Head of caudate nucleus (tissue), 42 donors: ENCODE measurements at places on chromosomes 12 and 14.

DNA sequence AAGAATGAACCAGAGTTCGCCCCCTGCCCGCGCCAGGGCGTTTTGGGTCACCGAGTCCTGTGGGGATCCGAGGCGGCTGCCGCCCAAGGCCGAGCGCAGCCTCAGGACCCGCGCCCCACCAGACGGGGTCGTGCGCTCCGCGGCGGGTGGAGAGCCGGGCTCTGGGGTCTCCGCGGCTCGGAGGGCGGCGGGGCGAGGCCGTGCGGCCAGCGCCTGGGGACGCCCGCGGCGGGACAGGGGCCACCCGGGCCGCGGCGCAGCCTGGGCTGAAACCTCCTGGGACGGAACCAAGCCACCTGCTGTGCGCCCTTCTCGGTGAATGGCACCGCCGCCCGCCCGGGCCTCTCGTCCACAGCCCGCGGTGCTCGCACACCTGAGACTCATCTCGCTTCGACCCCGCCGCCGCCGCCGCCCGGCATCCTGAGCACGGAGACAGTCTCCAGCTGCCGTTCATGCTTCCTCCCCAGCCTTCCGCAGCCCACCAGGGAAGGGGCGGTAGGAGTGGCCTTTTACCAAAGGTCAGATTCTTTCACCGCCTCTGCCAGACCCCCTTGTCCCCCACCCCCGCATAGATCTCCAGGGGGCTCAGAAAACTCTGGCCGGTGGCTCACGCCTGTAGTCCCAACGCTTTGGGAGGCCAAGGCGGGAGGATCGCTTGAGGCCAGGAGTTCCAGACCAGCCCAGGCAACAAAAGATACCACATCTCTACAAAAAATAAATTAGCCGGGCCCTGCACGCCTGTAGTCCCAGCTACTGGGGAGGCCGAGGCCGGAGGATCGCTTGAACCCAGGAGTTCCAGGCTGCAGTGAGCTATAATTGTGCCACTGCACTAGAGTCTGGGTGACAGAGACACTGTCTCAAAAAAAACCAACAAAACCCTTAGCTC lies 901 bp downstream of the B3GNT4 start:
- DNase-seq, result no peak

DNA sequence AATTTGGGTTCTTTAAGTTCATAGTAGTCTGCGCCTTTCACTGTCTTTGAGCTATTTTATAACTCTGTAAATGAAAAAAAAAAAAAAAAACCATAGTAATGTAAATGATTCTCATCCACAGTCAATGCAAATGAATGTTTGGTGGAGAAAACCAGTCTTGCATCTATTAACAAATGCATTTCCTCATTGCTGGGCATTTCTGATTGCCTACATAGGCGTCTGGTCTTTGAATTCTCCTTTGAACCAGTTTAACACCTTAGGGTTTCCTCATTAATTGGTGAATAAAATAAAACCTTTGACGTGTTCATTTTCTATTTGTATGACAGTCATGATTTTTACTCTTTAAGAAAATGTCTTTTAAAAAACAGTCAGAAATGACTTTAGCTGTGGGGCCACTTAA lies 114.8 kb downstream of the C12orf75 start:
- DNase-seq, result no peak

DNA sequence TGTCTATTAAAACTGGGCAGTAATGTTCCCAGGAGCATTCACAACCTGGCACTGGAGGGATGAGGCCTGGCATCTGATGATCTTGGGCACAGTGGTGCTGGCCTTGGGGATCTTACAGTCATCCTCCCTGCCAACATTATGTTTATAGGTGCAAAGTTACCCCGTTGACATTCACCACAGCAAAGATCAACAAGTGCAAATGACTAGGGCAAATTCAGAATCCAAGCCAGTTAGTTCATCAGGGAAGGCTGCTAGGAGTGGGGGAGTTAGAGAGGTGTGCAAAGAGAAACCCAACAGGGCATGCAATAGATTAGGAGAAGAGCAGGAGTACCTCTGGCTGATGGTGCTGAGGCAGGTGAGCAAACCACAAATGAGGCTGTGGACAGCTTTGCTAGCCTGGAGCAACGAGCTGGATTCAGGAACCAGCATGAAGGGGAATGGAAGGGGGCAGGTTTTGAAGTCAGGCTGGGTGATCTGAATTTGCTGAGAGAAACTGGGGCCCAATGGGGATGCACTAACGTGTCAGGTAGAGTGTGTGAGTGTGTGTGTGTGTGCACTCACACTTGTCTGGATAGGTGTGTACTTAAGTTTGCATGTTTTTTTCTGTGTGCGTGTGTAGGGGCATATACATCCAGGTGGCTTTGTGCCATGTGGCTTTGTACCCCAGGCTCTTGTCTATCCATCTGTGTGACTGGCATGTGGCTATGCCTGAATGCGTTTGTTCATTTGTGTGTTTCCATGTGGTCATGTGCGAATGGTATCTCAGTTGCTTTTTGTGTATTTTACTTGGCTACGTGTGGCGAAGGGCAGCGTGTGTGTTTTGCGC lies 1.6 kb downstream of the CISTR start:
- no peak for DNase-seq

- no peak for DNase-seq
These were observed 35.7 kb downstream of the RAD9B start for GRCh38 chr12:110537605-110538409.

GRCh38 chr12:123928897-123929296 lies 43.7 kb downstream of the CCDC92 start:
- no peak for DNase-seq

- DNase-seq, result no peak
These were observed 166.7 kb downstream of the TMTC3 start for GRCh38 chr12:88308825-88309224.

DNA sequence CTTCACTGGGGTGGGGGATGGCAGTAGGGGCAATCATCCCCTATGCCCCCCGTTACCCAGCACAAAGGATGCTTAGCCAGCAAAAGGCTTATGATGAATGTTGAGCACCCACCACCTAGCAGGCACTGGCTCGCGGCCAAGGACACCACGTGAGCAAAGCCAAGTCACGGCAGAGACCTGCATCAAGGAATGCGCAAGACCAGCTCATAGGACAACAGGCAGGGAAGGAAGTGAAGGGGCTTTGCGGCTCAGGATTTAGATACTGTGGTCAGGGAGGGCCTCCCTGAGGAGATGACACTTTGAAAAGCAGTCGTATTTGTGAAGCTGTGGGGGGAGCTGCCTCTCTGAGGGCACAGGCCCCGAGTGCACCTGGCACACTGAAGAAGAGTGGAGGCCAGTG lies 32.8 kb downstream of the SH2B3 start:
- DNase-seq, result peak; percentile 41

DNA sequence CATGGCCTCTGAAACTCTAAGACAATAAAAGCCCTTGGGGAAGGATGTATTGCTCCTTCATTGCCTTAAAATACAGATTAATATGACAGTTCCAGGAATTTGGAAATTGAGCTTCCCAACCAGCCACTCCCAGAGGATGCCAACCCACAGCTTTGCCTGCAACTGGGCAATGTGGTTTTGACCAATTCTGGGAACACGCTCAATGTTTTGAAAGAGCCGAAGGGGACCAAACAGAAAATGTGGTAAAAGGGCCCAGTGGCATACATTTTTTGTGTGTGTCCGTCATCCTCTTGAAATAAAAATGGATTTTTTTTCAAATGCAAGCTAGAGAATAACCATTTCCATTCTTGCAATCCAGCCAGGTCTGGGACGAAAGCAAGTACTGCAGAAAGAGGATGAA lies 88.3 kb upstream of the PLEKHG7 start:
- no peak for DNase-seq

DNA sequence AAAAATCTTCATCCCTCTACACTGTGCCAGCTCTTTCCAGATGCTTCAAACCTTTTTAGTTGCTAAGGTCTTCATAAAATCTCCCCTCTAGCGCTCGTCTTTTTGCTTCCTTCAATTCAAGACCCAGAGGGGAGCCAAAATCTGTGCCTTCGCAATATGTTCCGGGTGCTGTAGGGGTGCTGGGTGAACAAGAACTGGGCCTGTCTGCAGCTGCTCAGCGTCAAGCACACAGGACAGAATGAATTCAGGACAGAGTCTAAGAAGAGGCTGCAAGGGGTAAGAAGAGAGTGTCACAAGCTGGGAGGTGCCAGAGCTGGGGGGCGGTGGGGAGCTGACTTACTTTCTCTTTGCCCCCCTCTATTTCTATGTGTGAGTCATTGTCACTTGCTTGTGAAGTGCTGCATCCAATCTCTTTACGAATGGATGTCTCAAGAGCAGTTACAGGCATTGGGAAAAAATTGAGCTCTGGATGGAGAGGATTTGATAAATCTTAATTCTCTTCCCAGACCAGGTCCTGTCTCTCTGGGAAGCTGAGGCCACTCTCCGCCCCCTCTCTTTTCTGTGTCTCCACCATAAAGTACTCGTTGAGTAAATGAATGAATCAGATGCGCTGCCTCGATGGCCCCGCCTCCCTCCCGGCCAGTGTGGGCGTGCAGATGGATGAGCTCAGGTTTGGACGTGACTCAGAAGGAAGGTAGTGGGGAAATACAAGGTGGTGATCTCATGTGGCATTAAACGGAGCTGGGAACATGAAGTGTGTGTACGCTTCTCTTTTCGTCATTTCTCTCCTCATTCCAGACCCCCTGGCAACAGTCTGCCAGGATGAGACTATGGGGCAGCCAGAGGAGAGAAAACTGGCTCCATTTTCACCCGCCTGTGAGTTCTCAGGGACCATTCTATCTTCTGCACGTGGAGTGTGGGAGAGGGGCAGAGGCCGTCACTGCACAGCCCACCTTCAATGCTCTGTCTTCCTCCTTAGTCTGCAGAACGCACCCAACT lies 91.3 kb downstream of the TSPAN9 start:
- DNase-seq, result no peak

- DNase-seq, result no peak
These were observed 30.8 kb upstream of the PNMA1 start for GRCh38 chr14:73744874-73745529.

DNA sequence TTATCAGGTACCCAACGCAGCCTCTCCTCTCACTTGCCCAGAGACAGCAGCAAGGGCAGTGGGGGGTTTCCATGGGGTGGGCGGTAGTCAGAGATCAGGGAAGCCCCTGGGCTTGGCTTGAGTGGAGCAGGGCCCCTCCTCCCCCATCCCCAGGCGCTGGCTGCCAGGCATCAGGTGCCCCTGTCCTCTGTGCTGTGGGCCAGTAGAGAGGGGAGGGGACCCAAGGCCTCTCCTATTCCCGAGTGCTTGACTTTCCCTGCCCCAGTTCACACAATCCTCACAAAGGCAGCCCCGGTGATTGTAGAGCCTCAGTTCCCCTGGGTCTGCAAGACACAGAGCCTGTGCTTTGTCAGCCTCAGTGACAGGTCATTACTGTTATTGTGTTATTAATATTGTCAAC lies 57.7 kb downstream of the MVK start:
- no peak for DNase-seq

- DNase-seq, result no peak
These were observed 18.5 kb upstream of the ANO2 start for GRCh38 chr12:5963515-5963914.

- no peak for DNase-seq
These were observed 7.7 kb downstream of the CCND2 start for GRCh38 chr12:4281173-4281654.

DNA sequence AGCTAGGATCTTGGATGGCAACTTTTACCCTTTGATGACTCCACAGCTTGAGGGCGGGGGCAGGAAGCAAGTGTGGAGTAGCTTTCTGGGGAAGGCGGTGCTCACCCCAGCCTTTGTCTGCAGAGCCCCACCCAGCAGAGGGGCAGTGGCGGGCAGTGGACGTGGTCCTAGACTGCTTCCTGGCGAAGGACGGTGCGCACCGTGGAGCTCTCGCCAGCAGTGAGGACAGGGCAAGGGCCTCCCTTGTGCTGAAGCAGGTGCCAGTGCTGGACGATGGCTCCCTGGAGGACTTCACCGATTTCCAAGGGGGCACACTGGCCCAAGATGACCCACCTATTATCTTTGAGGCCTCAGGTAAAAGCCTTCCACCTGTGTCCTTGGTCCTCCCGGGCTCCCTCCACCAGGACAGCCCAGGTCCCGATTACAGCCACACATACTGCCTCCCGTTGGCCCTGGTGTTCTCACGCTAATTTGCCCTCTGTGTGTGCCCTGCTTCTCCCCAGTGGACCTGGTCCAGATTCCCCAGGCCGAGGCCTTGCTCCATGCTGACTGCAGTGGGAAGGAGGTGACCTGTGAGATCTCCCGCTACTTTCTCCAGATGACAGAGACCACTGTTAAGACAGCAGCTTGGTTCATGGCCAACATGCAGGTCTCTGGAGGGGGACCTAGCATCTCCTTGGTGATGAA lies 1.2 kb downstream of the TAPBPL start:
- no peak for DNase-seq

DNA sequence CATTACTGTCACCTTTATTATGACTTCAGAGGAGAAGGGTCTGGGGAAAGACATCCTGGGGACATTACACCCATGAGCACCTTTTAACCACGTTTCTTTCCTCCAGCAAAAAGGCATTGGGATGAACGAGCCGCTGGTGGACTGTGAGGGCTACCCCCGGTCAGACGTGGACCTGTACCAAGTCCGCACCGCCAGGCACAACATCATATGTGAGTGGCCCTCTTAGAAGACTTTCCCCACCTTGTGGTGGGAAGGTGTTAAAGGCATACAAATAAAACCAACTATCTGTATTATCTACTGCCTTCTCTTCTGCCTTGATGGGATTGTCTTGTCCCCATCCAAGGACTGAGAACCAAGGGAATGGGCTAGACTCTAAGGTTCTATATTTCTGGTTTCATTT lies 6.0 kb downstream of the PSMD9 start:
- DNase-seq, result no peak

- peak; percentile 32 for DNase-seq
These were observed 206.9 kb downstream of the TTC7B start for GRCh38 chr14:90609376-90609775.

DNA sequence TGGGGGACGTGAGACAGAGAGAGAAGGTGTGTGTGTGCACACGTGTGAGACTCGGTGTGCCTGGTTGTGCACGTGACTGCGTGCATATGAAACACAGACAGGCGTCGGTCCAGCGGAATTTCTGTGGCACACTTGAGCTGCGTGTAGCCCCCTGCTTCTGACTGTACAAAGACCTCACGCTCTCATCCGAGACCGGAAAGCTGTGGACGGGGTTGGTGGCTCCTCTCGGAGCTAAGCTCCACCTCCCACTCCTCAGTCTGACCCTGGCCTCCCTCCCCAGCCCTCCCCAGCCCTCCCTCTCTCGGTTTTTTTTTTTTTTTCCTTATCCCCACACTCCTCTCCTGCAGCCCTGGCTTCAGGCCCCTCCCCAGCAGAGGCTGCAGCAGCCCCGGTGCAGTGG lies 8.3 kb upstream of the C14orf180 start:
- DNase-seq, result no peak

DNA sequence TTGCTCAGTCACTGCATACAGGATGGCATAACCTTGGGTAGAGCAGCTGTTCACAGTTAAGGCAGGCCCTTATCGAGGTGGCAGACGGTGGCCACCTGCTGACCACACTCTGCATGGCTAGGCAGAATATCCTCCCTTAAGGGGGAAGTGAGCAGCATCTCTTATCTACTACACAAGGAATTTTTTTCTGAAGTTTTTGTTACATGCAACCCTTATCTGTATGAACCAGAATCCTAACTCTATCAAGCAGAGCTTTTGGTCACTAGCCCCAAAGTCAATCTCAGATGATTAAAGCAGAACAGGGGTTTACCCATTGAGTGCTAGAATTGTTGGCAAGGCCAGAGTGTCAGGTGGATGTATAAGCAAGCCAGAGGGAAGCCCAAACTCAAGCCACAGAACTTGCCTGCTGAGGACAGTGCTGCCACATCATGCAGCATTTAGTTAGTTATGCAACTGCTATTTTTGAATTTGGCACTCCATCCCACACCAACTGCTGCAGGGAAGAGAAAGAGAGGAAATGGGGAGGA lies 192.8 kb downstream of the TBX5 start:
- no peak for DNase-seq
